ENCODE measurements at places on chromosomes 6 and 20. TPM values are rescaled to one million over a fixed set of nuclear protein-coding genes. Genes with fewer than 3 reads are reported as not detected.

The CDSN gene
- total RNA-seq: not detected

The RNF217 gene
- 32.8 TPM for total RNA-seq

The EYA4 gene
- total RNA-seq: 0.32 TPM

The NRSN1 gene
- not detected for total RNA-seq

The TNF gene
- not detected for total RNA-seq

The GRM1 gene
- 0.26 TPM for total RNA-seq

The LPA gene
- total RNA-seq: not detected

The SLC24A3 gene
- total RNA-seq: 2.3 TPM

The VSX1 gene
- total RNA-seq: not detected

The TINAG gene
- 0.13 TPM for total RNA-seq

The BMP5 gene
- 0.13 TPM for total RNA-seq

The RBM38 gene
- total RNA-seq: 3.8 TPM

The ARFGEF2 gene
- 46.5 TPM for total RNA-seq

The CGAS gene
- total RNA-seq: 7.9 TPM

The SLC16A10 gene
- 1.4 TPM for total RNA-seq

The LRRC73 gene
- total RNA-seq: 0.32 TPM

The TBXT gene
- total RNA-seq: not detected

The TMEM244 gene
- total RNA-seq: not detected

The RAD21L1 gene
- total RNA-seq: not detected

The LYRM4 gene
- total RNA-seq: 16.6 TPM

The SMOC2 gene
- 164 TPM for total RNA-seq

The MROH8 gene
- 6.4 TPM for total RNA-seq

The WFDC10B gene
- not detected for total RNA-seq

The DNAAF9 gene
- 13.5 TPM for total RNA-seq

The ASIP gene
- total RNA-seq: not detected

The SIGLEC1 gene
- total RNA-seq: not detected

The PNPLA1 gene
- not detected for total RNA-seq

The CST4 gene
- not detected for total RNA-seq

The EPB41L1 gene
- 125 TPM for total RNA-seq

The MAPK14 gene
- 95.6 TPM for total RNA-seq

The EFHC1 gene
- total RNA-seq: 34.4 TPM

The PRSS16 gene
- total RNA-seq: not detected

The PRPF6 gene
- 57.6 TPM for total RNA-seq

The SNAP25 gene
- not detected for total RNA-seq

Data from articular chondrocyte of knee joint (primary cell).